ENCODE measurements at places on chromosomes 13 and 19.

DNA sequence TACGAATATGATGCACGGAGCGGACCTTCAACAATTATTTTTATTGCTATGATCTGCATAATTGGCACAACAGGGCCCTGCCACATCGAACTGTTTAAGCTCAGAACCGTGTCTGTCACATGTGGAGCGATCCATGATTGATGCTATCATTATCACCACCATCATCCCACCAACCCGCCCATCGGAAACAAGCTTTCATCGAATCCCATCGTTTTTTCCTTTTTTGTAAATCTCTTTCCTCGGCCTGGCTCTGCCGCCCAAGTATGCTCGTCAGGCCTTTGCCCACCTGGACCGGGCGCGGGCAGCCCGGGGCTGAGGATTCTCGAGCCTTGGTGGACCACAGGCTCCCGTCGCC, 533 bp upstream of the DCAF15 start:
- peak; percentile 68 for DNase-seq

- DNase-seq, result peak; percentile 72
These were observed 39.4 kb downstream of the VAV1 start for GRCh38 chr19:6811906-6812305.

DNA sequence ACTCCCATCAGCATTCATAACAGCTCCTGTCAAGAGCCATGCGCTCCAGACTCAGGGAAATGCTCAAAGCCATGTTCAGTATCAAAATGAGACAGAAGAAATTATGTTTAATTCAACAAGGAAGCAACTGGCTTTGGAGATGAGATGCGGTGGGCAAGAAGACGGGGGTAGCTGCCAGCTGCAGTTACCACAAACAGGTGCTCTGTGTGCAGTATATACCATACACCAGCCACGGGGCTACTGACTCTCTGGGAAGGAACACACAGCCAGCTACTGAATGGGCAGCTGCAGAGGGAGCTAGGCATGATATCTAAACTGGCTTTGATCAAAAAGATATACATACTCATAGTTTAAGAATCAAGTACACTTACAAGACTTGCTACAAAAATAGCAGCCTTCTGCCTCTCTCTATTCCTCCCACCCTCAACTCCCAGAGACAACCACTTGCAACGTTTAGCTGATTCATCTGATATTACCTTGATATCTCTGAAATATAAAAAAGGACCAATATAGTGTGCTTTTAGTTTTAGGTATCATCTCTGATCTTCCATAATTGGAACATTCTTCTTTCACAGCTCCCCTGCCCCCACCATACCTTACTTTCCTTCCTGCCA, 593.0 kb downstream of the UQCRFS1 start:
- DNase-seq, result no peak

- no peak for DNase-seq
These were observed 33.6 kb downstream of the MTMR6 start for GRCh38 chr13:25253702-25254101.

DNA sequence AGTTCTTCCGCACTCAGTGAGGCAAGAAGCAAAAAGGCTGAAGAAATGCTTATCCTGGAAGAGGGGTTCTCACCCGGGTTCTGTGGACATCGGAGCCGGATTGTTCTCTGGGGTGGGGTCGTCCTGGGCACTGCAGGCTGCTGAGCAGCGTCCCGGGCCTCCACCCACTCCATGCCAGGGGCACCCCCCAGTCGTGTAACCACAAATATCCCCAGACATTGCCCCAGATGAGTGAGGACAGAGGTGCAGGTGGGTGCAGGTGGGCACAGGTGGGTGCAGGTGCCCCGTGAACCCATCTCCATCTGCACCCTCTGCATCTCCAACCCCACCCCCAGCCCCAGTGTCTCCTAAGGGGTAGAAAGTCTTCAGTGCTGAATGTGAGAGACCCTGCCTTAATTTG, 67.5 kb downstream of the GNG7 start:
- DNase-seq, result no peak

GRCh38 chr19:2556221-2557092, 80.5 kb downstream of the GADD45B start:
- DNase-seq, result no peak

- DNase-seq, result no peak
These were observed 50.3 kb downstream of the ZNF44 start for GRCh38 chr19:12244370-12244769.

DNA sequence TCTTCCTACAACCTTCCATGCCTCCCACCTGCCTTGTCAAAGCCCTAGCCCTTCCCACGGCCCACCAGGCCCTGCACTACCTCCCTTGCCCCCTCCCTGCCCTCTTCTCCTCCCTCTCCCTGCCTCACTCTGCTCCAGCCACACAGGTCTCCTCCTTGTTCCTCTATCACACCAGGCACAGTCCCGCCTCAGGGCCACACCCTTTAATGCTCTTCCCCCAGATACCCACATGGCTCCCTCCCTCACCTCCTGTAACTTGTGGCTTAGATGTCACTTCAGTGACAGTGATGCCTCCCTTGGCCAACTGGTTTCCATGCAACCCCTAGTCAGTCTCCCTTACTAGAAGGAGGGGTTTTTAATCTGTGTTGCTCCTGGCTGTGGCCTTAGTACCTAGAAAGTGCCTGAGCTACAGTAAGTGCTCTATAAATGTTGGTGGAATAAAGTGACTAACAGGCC, 1.3 kb downstream of the SIRT6 start:
- DNase-seq, result no peak

- DNase-seq, result peak; percentile 72
These were observed 473.3 kb downstream of the ITGBL1 start for GRCh38 chr13:101925731-101926130.

DNA sequence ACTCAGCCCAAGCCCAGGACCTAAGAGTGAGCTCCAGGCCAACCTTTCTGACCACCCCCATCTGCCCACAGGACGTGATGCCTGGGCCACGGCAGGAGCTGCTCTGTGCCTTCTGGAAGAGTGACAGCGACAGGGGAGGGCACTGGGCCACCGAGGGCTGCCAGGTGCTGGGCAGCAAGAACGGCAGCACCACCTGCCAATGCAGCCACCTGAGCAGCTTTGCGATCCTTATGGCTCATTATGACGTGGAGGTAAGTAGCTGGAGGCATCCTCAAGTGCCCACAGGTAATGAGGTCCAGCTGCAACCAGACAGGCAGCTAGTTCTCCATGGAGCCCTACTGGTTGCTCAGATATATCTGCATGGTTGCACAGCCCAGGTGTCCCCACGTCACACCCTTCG, 14.8 kb downstream of the DDX39A start:
- DNase-seq, result peak; percentile 20
